ENCODE measurements at places on chromosomes 3 and 15.
A peak's percentile ranks its signal among the peaks of the same experiment; 100 is the strongest.

GRCh38 chr3:29531644-29532043 is 250.8 kb downstream of the RBMS3 start:
- H3K4me1 ChIP-seq = no peaks in the 10 kb centered on the region
- H3K36me3 ChIP-seq = no peaks in the 10 kb centered on the region
- no peak overlapping the region for H3K4me3 ChIP-seq
- DNase-seq = no peak

DNA sequence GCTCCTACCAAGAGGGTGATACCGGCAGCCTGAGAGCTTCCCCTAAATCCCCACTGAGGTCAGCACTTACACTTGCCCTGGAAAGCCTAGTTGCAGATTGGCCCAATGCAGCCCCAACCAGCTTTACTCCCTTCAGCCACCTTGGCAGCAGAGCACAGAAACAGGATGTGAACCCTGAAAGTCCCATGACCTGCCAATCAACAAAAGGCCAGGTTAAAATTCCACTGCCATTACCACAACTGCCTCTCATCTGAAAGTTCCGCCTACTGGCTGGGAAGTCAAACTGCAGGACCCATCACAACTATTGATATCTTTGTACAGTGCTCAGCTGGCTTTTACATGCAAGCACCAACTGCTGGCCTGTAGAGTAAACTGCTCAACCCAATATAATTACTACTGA is 156.2 kb downstream of the ZMAT3 start:
- no peak overlapping the region for H3K27ac ChIP-seq
- no peaks in the 10 kb centered on the region for H3K27me3 ChIP-seq
- no peak for DNase-seq
- peaks cover 1% of the 10 kb centered on the region for H3K36me3 ChIP-seq
- no peak overlapping the region for H3K4me3 ChIP-seq
- H3K4me1 ChIP-seq = no peaks in the 10 kb centered on the region

DNA sequence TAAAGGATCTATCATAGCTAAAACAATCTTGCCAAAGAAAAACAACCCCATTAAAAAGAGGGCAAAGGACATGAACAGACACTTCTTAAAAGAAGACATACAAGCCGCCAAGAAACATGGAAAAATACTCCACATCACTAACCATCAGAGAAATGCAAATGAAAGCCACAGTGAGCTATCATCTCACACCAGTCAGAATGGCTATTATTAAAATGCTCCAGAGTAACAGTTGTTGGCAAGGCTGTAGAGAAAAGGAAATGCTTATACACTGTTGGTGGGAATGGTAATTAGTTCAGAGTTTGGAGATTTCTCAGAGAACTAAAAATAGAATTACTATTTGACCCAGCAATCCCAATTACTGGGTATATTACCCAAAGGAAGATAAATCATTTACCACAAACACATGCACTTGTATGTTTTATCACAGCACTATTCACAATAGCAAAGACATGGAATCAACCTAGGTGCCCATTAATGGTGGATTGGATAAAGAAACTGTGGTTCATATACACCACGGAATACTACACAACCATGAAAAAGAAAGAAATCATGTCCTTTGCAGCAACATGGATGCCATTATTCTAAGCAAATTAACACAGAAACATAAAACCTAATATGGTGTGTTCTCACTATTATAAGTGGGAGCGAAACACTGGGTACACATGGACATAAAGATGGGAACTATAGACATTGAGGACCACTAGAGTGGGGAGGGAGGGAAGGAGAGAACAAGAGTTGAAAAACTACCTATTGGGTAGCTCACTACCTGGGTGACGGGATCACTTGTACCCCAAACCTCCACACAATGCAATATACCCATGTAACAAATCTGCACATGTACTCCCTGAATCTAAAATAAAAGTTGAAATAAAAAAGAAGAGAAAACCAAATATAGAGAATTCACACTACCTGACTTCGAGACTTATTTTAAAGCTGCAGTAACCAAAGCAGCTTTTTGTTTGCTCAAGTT is 32.6 kb downstream of the ITGA11 start:
- H3K27ac ChIP-seq = no peak overlapping the region
- DNase-seq = no peak
- no peaks in the 10 kb centered on the region for H3K4me1 ChIP-seq
- no peak overlapping the region for H3K4me3 ChIP-seq

GRCh38 chr15:68028137-68028887 is 25.8 kb upstream of the PIAS1 start:
- H3K27ac ChIP-seq = no peak overlapping the region
- H3K4me1 ChIP-seq = no peaks in the 10 kb centered on the region
- peaks cover 19% of the 10 kb centered on the region for H3K27me3 ChIP-seq
- no peak for DNase-seq

GRCh38 chr3:63652066-63652725 is at the start of gene SNTN:
SNTN (plus strand) TSS chr3:63652675; CDS start chr3:63652688, 13 bp downstream.
- DNase-seq = no peak
- no peaks in the 10 kb centered on the region for H3K36me3 ChIP-seq
- H3K4me3 ChIP-seq = no peak within 1 kb of the TSS
- H3K4me1 ChIP-seq = no peaks in the 10 kb centered on the region

DNA sequence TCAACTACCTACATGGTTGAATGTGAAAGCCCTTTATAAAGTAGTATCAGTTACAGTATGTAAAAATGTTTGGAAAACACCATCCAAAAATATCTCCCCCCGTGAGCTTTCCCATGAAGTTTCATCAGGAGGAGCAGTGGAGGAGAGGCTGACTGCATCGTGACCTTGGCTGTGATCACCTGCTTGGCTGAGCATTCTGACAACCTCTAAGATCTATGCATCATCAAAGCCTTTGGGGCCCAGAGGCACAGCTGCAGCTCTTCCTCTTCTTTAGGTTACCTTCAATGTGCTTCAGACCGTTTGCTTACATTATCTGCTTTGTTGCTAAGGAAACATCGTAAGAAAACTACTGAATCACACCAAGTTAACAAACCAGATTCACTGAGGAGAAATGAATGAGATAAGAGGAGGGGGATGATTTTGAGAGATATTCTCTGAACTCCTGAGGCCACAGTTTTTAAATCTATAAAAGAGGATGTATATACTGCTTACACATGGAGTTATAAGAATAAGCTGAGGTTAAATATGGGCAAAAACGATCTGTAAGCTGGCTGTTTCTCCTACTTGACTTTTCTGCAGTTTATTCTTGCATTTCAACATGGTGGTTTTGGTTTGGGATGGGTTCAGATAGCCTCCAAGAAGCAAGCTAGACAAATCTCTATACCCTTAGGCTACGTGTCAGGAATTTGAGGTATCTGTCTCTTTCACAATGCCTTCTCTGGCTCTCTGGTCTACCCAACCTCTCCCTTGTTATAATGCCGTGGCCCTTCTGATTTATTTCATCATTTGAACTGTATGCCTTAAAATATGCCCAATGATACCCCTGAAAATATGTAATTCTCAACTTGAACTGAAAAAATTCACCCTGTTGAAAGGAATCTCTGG is 4.0 kb downstream of the GCSAM start:
- no peak overlapping the region for H3K4me3 ChIP-seq
- H3K36me3 ChIP-seq = peaks cover 13% of the 10 kb centered on the region
- peak; percentile 23 for DNase-seq

DNA sequence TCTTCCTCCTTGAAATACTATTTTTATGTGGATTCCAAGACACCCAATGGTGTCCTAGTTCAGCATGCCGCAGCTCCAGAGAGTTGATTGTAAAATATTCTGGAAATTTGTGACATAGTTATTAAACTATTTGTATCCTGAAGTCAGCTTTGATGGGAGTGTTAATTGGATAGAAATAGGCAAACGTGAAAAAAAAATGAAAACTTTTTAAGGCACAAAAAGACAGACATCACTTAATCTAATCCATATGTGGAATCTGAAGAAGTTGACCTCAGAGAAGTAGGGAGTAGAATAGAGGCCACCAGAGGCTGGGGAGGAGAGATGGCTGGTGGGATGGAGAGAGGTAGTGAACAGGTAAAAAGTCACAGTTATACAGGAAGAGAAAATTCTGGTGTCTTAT is 704.2 kb downstream of the ROBO1 start:
- H3K27me3 ChIP-seq = no peaks in the 10 kb centered on the region
- H3K36me3 ChIP-seq = no peaks in the 10 kb centered on the region
- no peak for DNase-seq
- H3K4me1 ChIP-seq = no peaks in the 10 kb centered on the region
- H3K27ac ChIP-seq = no peak overlapping the region

- no peaks in the 10 kb centered on the region for H3K4me1 ChIP-seq
- no peak overlapping the region for H3K4me3 ChIP-seq
- peaks cover 4% of the 10 kb centered on the region for H3K36me3 ChIP-seq
- no peak for DNase-seq
- H3K27me3 ChIP-seq = no peaks in the 10 kb centered on the region
Measured at GRCh38 chr3:141754032-141754431, 9.2 kb upstream of the GRK7 start.

- peaks cover 18% of the 10 kb centered on the region for H3K4me1 ChIP-seq
- peaks cover 9% of the 10 kb centered on the region for H3K36me3 ChIP-seq
- no peaks in the 10 kb centered on the region for H3K27me3 ChIP-seq
- no peak overlapping the region for H3K4me3 ChIP-seq
Measured at GRCh38 chr15:50675535-50676144, 11.0 kb downstream of the TRPM7 start.

DNA sequence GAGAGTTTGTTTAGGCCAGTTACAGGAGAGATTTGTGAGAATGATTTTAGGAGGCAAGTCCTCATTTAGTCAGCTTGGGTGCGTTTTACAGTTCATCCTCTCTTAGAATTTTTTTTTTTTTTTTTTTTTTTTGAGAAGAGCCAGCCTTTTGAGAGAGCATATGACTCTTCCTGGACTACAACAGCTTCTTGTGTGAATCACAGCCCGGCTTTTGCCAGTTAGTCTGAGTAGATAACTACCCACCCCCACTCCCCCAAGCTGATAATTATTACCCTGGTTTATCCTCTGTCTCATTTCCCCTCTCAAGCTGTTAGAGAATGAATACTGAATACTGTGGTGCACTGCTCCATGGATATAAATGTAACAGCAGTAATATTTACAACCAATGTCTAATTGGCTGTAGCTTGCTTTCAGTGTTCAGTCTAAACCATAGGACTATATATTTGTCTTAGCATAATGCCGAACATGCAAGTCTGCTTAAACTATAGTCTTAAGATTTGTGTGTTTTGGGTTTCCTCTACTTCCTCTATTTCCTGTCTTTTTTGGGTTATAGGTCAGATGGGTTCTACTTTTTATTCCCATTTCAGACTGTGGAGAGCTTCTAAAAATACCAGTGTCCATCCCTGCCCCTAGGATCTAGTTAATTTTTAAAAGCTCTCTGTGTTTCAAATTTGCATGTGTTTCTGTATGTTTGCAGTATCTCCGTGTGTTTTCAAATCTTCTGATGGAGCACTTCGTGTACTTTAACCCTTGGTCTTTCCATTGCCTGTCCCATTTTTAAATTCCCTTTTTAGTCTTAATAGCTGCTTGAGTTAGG is 8.0 kb downstream of the CHD2 start:
- peaks cover 48% of the 10 kb centered on the region for H3K36me3 ChIP-seq
- H3K27ac ChIP-seq = peak overlapping the region; percentile 98
- DNase-seq = no peak
- H3K4me1 ChIP-seq = peaks cover 87% of the 10 kb centered on the region

DNA sequence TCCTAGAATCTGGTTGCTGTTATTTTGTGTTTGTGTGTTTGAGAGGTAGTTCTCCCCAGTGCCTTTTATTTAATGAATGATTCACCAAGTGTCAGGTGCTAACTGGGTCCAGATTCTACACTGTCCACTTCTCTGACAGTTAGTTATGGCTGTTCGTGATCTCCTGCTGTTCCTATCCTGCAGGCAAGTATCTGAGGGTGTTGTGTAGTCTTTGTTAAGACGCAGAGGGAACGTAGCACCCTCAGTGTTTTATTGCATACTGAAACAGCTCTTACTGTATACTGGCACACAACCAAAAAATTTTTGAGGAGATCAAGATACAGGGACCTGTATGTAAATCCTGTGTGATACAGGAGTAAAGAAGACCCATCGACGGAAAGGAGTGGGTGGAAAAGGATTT is 1271.3 kb downstream of the ROBO1 start:
- no peaks in the 10 kb centered on the region for H3K4me1 ChIP-seq
- no peak overlapping the region for H3K4me3 ChIP-seq
- no peak for DNase-seq

DNA sequence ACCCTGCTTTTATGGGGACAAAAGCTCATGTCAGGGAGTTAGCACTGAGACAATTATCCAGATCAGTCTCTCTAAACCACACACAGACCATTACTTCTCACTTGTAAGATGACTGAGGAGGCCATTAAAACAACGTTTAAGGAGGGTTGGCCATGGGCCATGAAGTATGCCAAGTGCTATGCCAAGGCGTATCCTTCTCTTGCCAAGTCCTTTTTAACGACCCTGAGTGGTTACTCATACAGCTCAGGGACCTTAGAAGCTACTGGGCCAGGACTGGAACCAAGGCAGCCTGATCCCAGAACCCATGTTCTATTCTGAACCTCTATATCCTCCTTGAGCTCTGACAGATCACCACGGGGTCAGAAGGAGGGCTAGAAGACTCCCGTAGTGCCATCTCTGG is 50.0 kb downstream of the NMNAT3 start:
- H3K4me3 ChIP-seq = no peak overlapping the region
- no peak for DNase-seq
- no peaks in the 10 kb centered on the region for H3K36me3 ChIP-seq
- no peaks in the 10 kb centered on the region for H3K27me3 ChIP-seq
- H3K27ac ChIP-seq = no peak overlapping the region

DNA sequence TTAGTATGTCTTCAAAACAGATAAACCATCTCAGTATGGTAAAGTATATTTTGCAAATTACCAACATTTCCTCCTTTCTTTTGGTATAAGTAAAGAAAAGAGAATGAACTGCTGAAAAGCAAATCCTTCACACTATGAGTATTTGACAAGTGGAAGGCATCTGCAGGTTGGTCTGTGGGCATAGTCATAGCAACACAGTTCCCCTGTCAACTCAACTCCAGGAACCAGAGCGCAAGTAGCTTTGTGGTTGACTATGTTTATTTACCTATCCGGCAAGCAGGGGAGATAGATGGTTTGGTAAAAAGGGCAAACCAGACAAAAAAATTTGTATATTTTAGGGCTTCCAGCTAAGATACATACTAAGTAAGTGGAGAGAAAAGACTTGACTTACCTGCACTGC is 88.3 kb upstream of the PPIB start:
- no peaks in the 10 kb centered on the region for H3K36me3 ChIP-seq
- no peak overlapping the region for H3K4me3 ChIP-seq
- H3K27ac ChIP-seq = peak overlapping the region; percentile 77
- peak; percentile 14 for DNase-seq

All from central memory CD8-positive, alpha-beta T cell (primary cell).